GM23338 (cell line): ENCODE measurements at places on chromosomes 13 and 19.

- no peak overlapping the region for H3K27ac ChIP-seq
- H3K36me3 ChIP-seq, result no peaks in the 10 kb centered on the region
- H3K27me3 ChIP-seq, result no peaks in the 10 kb centered on the region
- no peaks in the 10 kb centered on the region for H3K4me1 ChIP-seq
- no peak for DNase-seq
These were observed 43.4 kb upstream of the N4BP2L1 start for GRCh38 chr13:32471187-32471922.

DNA sequence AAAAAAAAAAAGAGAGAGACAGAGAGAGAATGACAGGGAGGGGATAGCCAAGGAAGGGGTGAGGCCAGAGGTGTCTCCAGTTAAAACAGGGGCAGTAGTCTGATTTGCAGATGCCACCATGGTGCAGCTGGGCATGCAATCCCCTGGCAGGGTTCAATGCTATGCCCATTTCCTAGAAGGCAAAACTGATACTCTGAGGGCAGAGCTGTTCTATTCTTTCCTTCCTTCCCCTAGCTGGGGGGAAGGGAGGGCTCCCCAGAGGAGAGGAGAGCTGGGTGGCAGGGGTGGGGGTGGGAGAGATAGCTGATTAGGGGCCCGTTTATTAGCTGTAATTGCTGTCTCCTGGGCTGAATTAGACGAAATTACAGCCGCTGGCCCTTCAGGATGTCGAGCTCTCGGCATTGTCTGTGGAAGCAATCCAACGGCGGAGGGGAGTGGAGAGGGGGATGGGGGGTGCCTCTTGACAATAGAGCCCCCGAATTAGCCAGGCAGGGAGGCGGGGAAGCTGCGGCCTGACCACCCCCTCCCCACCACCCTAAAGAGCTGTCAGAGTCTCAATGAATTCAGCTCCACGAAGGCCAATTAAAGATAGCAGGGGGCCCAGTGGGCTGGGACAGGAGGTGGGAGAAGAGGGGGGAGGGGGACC lies 14.4 kb upstream of the DPP9 start:
- no peaks in the 10 kb centered on the region for H3K27me3 ChIP-seq
- no peak overlapping the region for H3K27ac ChIP-seq
- DNase-seq, result no peak

DNA sequence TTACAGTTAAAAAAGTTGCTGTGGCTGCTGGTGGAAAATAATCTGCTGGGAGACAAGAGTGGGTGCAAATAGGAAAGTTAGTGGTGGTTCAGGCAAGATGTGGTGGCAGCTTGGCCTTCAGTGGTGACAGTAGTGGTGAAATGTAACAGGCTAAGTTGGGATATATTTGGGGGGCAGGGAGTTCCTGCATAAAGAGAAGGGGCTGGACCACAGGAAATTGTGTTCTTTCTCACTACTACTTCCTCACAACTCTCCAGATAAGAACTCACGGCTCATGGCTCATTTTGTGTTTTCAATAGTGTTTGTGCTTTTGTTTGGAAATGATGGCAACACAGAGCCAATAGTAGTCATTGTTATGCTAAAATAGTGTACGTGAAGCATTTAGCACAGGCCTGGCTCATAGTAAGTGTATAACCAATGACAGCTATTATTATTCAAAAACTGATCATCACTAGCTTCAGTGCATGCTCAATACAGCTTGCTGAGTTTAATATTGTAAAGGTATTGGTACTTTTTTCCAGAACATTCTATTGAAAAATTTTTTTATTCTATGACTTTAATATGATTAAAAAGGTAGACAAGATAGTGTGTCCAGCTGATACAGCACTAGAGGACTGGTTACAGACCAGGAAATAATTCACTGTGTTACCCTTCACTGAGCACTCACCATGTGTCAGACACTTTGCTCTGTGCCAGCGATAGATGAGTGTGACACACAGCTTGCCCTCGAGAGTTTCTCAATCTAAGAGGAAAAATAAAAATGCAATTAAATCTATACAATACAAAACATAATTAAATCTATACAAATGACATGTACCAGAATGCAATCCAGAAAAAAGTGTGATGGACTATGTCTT lies 209.8 kb downstream of the POU4F1 start:
- H3K27ac ChIP-seq, result no peak overlapping the region
- DNase-seq, result no peak

DNA sequence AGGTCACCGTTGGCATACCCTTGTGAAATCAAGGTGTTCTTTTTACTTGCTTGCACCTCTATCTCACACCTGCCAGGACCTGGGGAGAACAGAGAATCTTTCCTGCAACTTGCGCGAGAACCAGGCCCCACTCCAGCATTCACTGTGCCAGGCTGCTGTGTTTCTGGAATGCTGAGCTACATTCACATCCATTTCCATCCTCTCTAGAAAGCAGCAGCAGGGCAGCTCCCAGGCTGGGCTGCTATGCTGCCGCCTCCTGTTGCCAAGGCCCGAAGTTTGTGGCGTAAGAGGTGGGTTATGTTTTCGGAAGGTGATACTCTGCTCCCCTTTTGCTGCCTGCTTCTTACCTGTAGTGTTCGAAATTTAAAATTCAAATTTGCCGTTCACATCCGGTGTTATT lies 464.1 kb downstream of the KLF5 start:
- H3K27me3 ChIP-seq, result no peaks in the 10 kb centered on the region
- H3K27ac ChIP-seq, result 0 out of 2 replicates have a peak overlapping the region, but pooled peaks have one; percentile 37
- H3K4me3 ChIP-seq, result no peak overlapping the region

GRCh38 chr19:19579533-19580361 lies 38.7 kb downstream of the PBX4 start:
- no peak overlapping the region for H3K4me3 ChIP-seq
- H3K4me1 ChIP-seq, result no peaks in the 10 kb centered on the region
- H3K27me3 ChIP-seq, result no peaks in the 10 kb centered on the region
- no peak for DNase-seq
- no peak overlapping the region; the same call in 1 of the 2 replicates for H3K27ac ChIP-seq
- no peaks in the 10 kb centered on the region for H3K36me3 ChIP-seq

- peak; percentile 54 for DNase-seq
- H3K4me3 ChIP-seq, result no peak overlapping the region
- H3K27me3 ChIP-seq, result no peaks in the 10 kb centered on the region
These were observed 2.7 kb downstream of the CRX start for GRCh38 chr19:47824396-47824795.

DNA sequence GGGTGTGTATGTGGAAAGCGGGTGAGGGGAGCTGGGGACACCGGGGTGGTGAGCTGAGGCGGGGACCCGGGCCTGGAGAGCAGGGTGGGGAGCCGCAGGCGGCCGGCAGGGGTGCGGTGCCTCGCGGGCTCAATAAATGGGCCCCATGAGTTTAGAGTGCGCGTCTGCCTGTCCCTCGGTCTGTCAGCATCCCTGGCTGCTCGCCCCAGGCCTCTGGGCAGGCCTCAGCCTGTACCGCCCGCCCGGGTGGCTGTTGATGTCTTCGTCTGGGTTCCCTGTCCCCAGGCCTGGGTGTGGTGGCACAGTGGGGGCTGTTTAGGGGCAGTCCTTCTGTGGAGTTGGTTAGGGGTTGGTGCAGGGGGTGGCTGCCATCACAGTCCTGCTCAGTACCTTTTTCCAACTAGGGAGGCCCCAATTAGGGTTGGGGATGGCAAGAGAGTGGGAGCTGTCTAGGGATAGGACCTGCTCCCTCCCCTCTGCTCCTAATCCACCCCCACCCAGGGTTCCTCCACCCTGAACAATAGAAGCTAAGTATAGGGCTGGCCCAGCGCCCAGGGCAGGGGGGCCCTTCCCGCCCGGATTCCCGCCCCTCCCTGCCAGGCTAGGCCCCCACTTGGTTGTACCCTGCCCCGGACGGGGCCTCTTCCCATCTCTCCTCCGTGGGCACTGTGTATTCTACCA lies 12.2 kb downstream of the CIC start:
- H3K36me3 ChIP-seq, result no peaks in the 10 kb centered on the region
- DNase-seq, result peak; percentile 51
- peaks cover 32% of the 10 kb centered on the region for H3K4me1 ChIP-seq
- H3K4me3 ChIP-seq, result peak overlapping the region; percentile 96
- no peaks in the 10 kb centered on the region for H3K27me3 ChIP-seq

- no peaks in the 10 kb centered on the region for H3K36me3 ChIP-seq
- H3K27ac ChIP-seq, result no peak overlapping the region
- no peaks in the 10 kb centered on the region for H3K4me1 ChIP-seq
These were observed 332.2 kb downstream of the MYO16 start for GRCh38 chr13:108961542-108962125.
